Effector memory CD8-positive, alpha-beta T cell (primary cell): ENCODE measurements at places on chromosomes 6 and 20.

GRCh38 chr20:23257848-23258746 is 92.5 kb upstream of the NXT1 start:
- no peak for DNase-seq

DNA sequence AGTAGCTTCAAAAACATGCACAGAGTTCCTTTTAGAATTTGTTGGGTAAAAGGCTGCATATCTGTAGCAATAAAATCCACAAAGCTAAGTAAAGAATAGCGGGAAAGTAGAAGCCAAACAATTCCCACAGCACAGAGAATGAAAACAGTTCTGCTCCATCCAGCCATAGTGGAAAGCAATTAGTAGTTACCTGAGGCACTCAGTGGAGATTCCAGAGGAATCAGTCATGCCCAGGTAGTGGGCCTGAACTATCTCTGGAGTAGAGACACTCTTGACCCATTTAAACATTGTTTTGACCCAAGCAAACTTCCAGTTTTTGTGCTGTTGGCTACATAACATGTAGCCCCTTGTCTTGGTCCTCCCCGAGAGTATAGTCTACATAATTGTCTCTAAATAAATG is 559.5 kb upstream of the PTCHD4 start:
- DNase-seq: no peak

DNA sequence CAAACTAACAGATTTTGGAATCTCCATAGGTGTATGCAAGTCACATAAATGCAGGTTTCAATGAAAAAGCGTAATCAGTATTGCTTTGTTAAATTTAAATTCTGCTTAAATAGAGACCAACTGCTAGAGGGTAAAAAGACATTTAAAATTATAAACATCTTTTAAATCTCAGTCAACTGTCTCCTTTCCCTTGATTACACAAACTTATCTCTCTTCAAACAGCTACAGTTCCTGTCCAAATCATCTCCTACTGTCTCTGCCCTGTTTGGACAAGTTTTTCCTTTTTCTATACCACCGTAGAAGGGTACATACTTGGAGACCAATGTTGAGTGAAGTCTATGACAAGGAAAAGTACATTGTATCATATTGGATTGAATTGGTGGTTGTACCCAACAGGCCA is 43.5 kb downstream of the AGPAT4 start:
- no peak for DNase-seq

GRCh38 chr6:116115781-116116180 is 10.2 kb downstream of the COL10A1 start:
- no peak for DNase-seq

DNA sequence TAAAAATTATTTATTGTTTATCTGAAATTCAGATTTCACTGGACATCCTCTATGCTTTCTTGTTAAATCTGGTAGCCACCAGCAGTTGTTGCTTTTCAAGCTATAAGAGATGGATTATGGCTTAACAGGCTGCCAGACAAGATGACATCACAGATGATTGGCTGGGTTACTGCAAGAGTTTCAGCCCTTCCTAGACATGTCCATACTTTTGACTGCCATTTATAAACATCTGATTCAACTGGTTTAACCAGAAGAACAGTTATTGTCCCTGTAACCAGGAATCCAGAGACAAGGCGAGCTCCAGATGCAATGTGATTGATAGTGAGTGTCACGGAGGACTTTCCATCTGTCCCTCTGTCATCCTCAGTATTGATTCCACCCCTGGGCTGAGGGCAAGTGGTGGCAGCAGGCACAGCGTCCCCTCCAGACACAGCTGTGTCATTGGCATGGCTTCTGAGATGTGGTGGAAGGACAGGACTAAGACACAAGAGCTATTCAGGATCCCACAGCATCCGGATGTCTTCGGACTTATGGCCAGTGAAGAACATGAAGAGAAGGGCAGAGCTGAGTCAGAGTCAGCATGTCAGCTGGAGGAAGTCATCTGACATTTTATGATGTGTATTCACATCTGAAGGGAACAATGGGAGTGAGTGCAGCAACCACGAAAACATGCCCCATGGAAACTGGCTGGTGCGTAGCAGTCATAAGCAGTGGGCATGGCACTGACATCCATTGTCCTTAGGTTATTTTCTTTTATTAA is 284.5 kb upstream of the CDYL start:
- no peak for DNase-seq

DNA sequence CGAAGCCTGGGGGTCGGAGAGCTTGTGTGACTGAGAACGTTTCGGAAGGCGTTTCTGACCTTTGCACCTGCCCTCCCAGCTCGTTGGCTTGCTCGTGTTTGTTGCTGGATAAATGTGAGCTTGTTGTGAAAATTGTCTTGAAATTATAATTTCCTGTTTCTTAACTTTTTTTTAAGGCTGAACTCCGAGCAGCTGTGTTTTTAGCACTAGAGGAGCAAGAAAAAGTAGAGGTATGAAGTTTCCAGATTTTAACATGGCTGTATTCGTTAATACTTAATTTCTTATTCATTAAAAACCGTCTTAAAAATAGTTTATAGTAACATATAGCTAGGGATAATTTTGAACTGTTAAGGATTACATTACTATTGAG is 672 bp downstream of the CEP43 start:
- no peak for DNase-seq
